ENCODE measurements at places on chromosomes 1 and 21. TPM values are rescaled to one million over a fixed set of nuclear protein-coding genes. Genes with fewer than 3 reads are reported as not detected.
A peak's percentile ranks its signal among the peaks of the same experiment; 100 is the strongest.

DNA sequence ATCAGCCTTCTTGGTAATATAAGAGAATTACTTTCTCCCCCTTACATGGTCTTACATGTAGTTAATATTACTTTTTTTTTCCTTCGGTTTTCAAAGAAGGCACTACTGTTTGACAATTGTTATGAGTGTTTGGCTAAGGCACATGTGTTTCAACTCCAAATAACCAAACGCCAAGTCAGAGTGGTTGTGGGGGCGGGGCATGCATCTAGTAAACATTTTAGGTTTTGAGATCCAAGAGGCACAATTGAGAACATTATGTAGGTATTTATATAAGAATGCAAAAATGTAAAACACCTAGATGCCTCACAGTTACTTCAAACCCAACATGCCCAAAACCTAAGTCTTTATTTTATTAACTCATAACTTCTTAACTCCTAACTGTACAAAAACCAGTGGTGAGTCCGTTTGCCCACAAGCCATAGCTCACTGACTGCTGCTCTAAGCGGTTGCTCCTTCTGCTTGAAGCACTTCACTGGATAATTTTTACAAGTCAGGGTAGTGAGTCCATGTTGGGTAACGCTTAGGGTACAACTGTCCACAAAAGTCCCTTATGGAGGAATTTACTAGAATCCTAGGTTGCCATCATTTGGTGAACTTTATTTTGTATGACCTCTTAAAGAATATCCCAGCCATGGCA lies 189.9 kb downstream of the HUNK start:
- no peak overlapping the region for H3K4me3 ChIP-seq
- H3K27me3 ChIP-seq, result no peaks in the 10 kb centered on the region
- no peak for DNase-seq
- no peak overlapping the region for H3K27ac ChIP-seq
- no peaks in the 10 kb centered on the region for H3K4me1 ChIP-seq

GRCh38 chr1:156118177-156118868 lies 3.8 kb downstream of the LMNA start:
- peak overlapping the region; percentile 99 for H3K4me3 ChIP-seq
- peak; percentile 82 for DNase-seq
- no peaks in the 10 kb centered on the region for H3K27me3 ChIP-seq
- peaks cover 23% of the 10 kb centered on the region for H3K36me3 ChIP-seq
- peak overlapping the region; percentile 55 for H3K27ac ChIP-seq

DNA sequence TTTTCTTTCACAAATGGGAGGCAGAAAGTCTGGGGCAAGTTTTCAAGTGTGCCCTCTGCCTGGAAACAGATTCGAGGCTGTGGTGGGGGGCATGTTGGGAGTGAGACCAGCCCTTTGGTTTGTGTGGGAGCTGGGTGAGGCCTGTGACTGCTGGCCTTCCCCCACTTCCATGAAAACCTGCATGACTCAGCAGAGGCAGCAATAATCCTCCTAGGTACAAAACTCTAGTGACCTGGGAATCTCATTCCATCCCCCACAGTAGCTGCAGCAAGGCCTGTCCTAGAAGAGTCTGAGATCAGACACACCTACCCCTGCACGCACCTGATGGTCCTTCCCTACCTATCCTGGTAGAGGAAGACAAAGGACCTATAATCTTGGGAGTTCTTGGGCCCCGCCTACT lies 42.1 kb upstream of the KIAA0040 start:
- DNase-seq, result no peak
- H3K4me3 ChIP-seq, result no peak overlapping the region
- H3K36me3 ChIP-seq, result no peaks in the 10 kb centered on the region
- no peaks in the 10 kb centered on the region for H3K27me3 ChIP-seq
- no peaks in the 10 kb centered on the region for H3K4me1 ChIP-seq

- peak; percentile 85 for DNase-seq
- peaks cover 19% of the 10 kb centered on the region for H3K4me1 ChIP-seq
- H3K27me3 ChIP-seq, result no peaks in the 10 kb centered on the region
- H3K27ac ChIP-seq, result no peak overlapping the region
Observed at GRCh38 chr21:44802396-44803153, 955 bp upstream of the UBE2G2 start.

GRCh38 chr1:54110996-54111395 lies 41.8 kb downstream of the CDCP2 start:
- no peak for DNase-seq
- no peaks in the 10 kb centered on the region for H3K27me3 ChIP-seq
- H3K4me3 ChIP-seq, result no peak overlapping the region
- no peaks in the 10 kb centered on the region for H3K4me1 ChIP-seq
- no peak overlapping the region for H3K27ac ChIP-seq
- no peaks in the 10 kb centered on the region for H3K36me3 ChIP-seq

DNA sequence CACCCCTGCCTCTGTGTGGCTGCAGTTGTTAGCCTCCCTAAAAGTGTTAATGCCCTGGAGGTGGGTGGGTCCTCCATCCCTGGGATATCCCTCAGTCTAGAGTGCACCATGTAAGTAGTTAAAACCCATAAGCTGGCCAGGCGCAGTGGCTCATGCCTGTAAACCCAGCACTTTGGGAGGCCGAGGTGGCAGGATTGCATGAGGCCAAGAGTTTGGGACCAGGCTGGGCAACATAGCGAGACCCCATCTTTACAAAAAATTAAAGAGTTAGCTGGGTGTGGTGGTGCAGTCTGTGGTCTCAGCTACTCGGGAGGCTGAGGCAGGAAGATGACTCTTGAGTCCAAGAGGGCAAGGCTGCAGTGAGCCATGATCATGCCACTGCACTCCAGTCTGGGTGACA lies 10.3 kb downstream of the MYOC start:
- no peak overlapping the region for H3K4me3 ChIP-seq
- H3K36me3 ChIP-seq, result no peaks in the 10 kb centered on the region
- no peak overlapping the region for H3K27ac ChIP-seq

DNA sequence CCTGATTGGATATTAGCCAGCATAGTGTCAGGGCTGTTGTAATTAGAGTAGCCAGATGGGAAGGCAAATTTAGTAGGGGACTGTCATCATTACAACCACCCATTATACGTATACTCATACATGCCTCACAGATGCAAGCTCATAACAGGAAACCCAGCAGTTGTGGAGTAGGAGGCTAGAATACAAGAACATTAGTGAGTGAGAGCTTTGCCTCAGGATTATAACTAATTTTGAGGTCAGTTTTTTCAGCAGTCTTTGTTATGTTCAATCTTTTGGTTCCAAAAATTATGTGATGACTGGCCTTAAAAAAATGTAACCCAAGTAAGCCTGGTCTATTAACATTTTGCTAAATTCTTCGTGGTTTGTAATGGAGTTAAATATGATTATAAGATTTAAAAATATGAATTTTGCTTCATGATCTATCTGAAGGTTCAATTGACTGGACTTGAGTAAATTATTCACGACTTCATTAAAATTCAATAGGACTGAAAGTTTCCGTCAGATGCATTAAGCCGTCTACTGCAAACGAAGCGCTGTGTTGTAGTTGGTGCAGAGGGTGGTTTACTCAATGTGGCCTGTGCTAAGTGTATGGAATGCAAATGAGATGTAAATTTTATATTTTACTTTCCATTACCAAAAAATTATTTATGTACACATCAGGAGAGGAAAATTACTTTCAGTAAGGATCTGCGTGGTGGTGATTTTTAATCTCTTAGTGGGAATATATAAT lies 48.8 kb downstream of the KCNK1 start:
- H3K27ac ChIP-seq, result no peak overlapping the region
- no peaks in the 10 kb centered on the region for H3K27me3 ChIP-seq
- H3K36me3 ChIP-seq, result no peaks in the 10 kb centered on the region
- no peak for DNase-seq
- H3K4me3 ChIP-seq, result no peak overlapping the region
- H3K4me1 ChIP-seq, result no peaks in the 10 kb centered on the region

The FCRL5 gene
- total RNA-seq, result under 0.01 TPM

The RPTN gene
- 0.36 TPM for total RNA-seq

All from osteoblast (primary cell).